ENCODE measurements at places on chromosomes 5 and 9.

DNA sequence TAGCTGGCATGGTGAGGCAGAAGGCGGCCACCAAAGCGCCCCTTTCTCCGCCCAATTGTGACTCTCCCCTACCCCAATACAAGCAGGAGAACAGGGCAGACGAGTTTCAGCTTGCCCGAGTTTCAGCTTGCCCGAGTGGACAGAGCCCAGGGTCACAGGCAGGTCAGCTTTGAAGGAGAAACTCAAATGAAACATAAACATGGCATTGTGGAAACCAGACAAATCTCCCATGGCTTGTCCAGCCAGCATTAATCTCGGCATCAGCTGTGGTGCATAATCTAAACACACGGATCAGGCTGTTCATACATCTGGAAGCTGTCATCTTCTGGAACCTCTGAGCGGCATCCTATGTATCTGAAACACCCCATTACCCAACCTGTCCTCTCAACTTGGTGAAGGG is 16.9 kb downstream of the PTCH1 start:
- DNase-seq = no peak

- no peak for DNase-seq
Observed at GRCh38 chr9:68672215-68672614, 32.8 kb upstream of the PIP5K1B start.

- no peak for DNase-seq
Observed at GRCh38 chr5:12284604-12285003, 380.4 kb upstream of the CTNND2 start.

- DNase-seq = no peak
Observed at GRCh38 chr9:111287127-111287526, 42.9 kb downstream of the OR2K2 start.

DNA sequence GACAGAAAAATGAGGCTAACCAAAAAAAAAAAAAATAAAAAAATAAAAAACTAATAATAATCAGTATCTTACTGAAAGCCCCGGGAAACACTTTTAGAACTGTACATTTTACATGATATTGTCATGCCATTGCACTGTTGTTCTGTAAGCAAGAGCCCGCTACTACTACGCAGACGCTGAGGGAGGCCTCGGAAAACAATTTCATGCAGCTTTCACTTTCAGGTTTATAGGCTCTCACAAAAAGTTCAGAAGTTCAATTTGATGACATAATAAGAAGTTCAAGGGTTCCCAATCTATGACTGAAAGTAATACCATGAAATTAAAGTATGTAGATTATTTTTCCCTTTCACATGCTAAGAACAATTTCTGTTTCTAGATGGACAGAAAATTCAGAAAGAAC is 318.3 kb upstream of the ITGA1 start:
- DNase-seq = no peak

DNA sequence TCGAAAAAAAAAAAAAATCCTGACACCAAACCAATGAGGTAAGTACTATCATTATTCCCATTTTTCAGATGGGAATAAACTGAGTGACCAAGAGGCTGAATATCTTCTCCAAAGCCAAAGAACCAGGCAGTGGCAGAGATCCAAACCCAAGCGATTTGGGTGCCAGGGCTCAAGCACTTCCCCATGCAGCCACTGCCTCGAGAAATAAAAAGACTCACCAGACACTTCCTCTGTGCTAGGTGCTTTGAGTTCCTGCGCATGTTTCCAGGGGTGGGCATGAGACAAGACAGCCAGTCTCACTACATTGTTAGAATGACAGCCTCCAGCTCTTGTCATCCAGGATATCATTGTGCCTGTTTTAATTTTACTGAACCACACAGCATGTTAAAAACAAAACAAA is 2.3 kb upstream of the RPL26L1 start:
- DNase-seq = peak; percentile 63

DNA sequence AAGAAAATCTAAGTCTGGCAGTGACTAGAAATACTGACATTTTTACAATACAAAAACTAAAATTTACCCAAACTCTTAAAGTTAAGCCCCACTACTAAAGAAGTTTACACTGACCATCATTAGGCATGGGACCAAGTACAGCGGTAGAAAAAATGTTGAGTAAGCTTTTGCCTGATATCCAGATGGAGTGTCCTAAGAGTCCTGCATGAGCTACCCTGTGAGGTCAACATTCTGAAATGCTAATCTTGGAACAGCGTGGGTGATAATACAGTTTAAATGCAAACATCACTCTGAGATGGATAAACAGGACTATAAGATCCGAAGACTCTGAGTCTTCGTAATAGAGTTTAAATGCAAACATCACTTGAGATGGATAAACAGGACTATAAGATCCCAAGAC is 189.7 kb downstream of the DCP2 start:
- DNase-seq = no peak

- DNase-seq = no peak
Observed at GRCh38 chr9:111375817-111376564, 46.0 kb upstream of the OR2K2 start.

- no peak for DNase-seq
Observed at GRCh38 chr9:137978262-137978714, 100.7 kb downstream of the CACNA1B start.

GRCh38 chr5:142853682-142854081 is 83.5 kb downstream of the ARHGAP26 start:
- DNase-seq = no peak

DNA sequence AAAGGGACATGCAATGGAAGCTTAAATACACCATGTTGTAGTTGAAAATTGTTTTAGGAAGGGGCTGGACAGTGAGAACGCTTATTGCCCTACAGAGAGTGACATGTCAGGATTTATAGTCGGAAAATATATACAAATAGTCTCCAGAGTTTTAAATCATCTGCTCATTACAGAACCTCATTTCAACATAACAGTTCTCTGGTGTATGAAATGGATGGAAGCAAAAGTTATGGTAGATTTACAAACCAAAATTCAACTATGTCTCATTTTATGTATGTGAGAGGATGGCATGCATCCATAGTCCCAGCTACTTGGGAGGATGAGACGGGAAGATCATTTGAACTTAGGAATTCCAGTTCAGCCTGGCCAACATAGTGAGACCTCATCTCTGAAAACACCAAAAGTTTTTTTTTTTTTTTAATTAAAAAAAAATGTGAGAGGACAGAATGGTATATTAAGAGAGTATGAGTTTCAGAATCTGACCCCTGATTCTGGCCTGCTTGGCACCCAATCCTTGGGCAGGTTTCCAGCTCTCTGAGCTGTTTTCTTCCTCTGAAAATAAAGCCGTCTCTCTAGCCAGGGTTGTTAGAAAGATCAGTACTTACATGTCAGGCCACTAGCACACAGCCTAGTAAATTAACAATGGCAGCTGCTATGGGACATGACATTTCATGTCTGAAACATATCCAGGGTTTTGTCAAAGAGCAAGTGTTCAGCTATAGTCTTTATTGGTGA is 40.1 kb downstream of the IQGAP2 start:
- DNase-seq = peak; percentile 48

DNA sequence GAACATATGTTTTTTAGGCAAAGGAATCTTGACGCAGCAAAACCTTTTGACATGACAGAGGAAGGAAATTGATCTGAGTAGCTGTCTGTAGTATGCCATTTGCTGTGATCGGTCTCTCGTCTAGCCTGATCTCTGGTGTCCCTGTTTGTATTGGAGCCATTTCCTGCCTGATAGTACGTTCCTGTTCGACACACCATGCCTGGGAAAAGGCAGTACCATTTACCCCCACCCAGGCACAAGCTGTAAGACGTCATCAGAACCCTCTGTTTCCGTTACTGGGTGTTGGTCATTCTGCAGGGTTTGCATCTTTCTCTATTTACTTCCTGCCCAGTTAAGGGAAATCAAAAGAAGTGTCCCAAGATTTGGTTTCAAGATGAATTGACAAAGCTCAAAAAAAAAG is 129.7 kb downstream of the CEMIP2 start:
- DNase-seq = peak; percentile 42

- no peak for DNase-seq
Observed at GRCh38 chr9:114899461-114899860, 30.9 kb downstream of the TNFSF8 start.

DNA sequence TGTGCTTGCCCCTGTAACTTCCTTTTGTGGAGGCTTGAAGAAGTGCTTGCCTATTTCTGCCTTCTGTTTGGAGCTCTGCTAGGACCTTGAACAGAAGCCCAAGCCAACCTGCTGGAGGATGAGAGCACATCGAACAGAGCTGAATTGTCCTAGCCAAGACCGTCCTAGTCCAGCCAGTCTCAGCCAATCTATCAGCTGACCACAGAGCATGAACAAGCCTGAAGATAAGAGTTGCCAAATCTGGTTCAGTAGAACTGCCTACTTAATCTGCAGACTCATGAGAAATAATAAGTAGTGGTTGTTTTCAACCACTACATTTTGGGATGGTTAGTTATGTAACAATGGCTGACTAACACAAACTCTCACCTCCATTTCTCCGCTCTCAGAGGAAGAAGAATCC is 4.4 kb upstream of the SNX2 start:
- DNase-seq = no peak

DNA sequence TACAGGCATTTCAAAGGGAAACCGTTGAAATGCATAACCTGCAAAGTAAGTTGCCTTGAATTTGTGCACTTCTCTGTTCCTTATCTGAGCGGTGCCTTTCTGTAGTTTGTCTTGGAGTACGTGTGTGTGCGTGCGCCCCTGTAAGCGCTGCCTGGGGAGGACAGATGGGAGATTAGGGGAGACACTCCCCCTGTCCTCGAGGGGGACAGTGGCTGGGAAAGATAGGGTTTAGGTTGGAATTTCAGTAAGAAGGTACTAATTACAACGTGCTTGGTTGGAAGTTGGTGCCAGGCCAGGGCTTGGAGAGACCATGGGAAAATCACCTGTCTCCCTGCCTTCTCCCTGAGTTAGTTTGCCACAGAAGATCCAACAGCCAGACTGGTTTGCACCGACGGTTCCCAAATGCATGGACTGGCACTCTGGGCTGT is 73.2 kb downstream of the PIK3R1 start:
- DNase-seq = peak; percentile 33

GRCh38 chr9:18834740-18835361 is 198.2 kb downstream of the SAXO1 start:
- no peak for DNase-seq

DNA sequence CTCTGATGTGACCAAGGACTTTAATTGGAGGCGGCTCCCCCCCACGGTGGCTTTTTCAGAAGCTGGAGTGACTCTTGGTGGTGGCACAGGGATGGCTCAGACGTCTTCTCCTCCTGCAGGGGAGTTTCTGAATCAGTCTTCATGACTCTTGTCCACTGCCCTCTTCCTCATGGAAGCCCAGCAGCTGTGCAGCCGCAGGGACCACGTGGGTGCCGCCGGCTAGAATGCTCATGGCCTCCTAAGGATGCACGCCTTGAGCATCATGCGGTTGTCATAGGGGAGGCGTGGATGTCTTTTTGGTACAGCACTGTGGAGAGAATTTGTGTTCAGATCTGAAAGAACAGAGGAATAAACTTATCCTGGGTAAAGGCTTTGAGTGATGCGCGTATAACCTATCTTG is 1.3 kb downstream of the TEX53 start:
- no peak for DNase-seq

GRCh38 chr5:94777056-94777880 is 158.8 kb downstream of the SLF1 start:
- DNase-seq = no peak

DNA sequence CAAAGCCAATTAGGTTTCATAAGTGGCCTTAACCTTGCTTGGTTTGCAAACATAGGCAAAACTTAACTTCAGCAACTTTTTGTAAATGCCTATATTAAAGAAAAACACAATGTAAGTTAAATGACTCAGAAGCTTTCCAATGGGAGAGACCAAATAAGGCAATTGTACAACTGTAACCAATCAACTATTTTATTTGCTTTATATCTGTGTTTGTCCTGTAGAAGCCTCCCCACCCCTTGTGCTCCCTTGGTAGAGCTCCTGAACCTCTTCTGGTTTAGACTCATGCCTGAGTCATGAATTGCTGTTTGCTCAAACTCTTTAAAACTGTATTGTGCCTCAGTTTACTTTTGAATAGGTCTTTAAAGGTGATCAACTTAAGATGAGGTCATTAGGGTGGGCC is 3.0 kb upstream of the C1QTNF3 start:
- DNase-seq = no peak

DNA sequence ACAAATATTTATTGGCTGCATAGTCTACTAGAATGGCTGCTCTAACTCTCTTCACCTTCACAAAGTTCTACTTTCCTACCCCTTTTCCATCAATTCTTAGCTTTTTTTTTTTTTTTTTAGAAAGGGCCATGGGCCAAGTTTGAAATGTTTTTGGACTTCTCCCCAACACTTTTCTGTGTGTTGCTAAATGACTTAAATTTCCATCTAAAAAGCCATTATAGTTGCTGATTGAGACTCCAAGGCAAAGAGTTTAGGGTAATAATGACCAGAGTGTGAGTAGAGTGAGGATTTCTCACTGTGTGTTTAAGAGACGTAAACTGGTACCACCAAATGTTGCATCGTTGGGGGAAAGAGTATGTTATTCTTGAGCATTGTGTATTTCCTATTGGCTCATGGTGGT is 24.4 kb downstream of the TNC start:
- DNase-seq = no peak

DNA sequence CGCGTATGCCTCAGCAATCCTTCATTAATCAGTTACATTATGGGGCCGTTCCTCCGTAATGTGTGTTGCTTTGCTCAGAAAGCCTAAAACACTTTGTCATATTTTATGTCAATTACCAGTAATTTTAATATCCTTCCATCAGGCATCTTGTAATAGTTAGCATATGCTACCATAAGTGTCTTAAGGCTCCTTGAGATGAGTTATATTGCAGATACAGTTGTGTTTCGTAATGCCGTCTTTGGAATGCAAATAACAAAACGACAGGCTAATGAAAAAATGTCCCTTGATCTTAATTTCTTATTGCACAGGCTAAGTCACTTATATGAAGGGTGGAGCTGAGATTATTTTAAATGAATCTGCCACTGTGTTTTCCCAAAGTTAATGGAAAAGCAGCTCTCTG is 50.5 kb downstream of the TBCA start:
- DNase-seq = no peak

GRCh38 chr5:135210286-135211055 is 176.4 kb upstream of the PITX1 start:
- no peak for DNase-seq

- DNase-seq = no peak
Observed at GRCh38 chr9:14670718-14671117, 22.5 kb downstream of the ZDHHC21 start.

- no peak for DNase-seq
Observed at GRCh38 chr9:120326049-120326693, 253.8 kb downstream of the CDK5RAP2 start.

GRCh38 chr9:128078504-128079434 is 10.7 kb downstream of the SLC25A25 start:
- peak; percentile 73 for DNase-seq

GRCh38 chr9:100346836-100347235 is 5.9 kb downstream of the TEX10 start:
- DNase-seq = no peak

DNA sequence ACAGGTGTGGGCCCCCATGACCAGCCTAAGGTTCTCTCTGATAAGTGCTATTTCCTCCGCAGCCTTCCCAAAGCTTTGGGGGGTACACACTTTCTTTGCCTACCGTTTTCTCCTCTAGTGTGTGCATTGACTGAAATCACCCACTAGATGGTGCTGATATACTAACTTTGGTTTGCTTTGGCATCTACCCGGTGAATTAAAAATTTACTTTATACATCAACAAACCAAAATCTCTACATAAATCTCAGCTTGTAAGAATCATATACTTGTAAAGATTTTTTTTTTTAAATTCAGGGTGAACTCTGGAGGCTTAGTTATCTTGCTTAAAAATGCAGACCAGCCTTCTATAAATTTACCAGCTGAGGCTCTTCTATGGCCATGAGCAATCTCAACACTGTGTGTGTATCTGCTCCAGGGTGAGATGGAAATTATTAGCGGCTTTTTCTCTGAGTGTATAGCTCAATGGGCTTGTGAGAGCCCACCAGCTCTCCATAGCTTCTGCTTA is 475.7 kb upstream of the TNC start:
- no peak for DNase-seq

- no peak for DNase-seq
Observed at GRCh38 chr5:22678886-22679285, 174.3 kb downstream of the CDH12 start.

Measured in adrenal gland (tissue), 19 donors.